ENCODE measurements at places on chromosomes 7 and 10.
A peak's percentile ranks its signal among the peaks of the same experiment; 100 is the strongest.

GRCh38 chr10:78299851-78300468, 266.3 kb downstream of the RPS24 start:
- DNase-seq = no peak

DNA sequence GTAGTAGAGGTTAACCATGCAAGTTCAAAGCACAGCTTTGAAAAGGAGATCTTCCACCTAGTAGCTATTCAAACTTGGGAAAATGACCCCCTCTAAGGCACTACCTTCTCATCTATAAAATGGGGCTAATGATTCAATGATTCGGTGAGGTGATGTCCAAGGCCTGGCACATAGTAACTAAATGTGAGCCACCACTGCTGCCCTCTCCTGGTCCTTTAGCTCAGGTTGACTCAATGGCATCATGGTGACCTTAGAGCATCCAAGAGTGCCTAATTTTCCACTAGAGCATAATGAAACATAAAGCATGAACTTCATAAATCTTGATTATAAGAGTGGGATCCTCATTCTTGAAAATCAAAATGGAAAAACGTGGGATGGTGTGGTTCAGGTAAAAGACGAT, 16.3 kb upstream of the PLCE1 start:
- DNase-seq = no peak

GRCh38 chr7:136874393-136875032, 6.1 kb downstream of the CHRM2 start:
- no peak for DNase-seq

- DNase-seq = no peak
These were observed 9.1 kb downstream of the TTYH3 start for GRCh38 chr7:2640846-2641316.

GRCh38 chr10:51999096-51999495, 299.7 kb upstream of the CSTF2T start:
- DNase-seq = no peak

- DNase-seq = peak; percentile 4
These were observed 218.3 kb downstream of the SEMA3A start for GRCh38 chr7:83976302-83976701.

- no peak for DNase-seq
These were observed 957.0 kb downstream of the LRMDA start for GRCh38 chr10:76388321-76389023.

DNA sequence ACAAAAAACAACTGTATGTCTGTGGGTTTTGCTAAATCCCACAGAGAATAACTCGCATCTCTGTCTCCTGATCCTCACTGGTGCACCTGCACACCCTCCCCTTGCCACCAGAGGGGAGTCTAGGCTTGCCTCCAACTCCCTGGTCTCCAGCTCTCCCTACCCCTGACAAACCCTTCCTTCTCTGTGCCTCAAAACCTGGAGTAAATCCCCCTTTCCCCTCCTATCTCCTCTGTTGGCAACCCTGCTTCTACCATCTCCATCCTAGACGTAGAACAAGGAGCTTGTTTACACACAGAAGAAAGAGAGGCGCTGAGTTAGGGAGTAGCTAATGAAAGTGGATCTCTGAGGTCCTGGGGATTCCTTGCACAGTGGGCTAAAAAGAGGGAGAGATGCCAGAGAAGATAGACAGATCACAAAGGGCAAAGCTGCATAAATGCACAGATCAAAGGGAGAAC, 6.0 kb downstream of the MBLAC1 start:
- peak; percentile 51 for DNase-seq

DNA sequence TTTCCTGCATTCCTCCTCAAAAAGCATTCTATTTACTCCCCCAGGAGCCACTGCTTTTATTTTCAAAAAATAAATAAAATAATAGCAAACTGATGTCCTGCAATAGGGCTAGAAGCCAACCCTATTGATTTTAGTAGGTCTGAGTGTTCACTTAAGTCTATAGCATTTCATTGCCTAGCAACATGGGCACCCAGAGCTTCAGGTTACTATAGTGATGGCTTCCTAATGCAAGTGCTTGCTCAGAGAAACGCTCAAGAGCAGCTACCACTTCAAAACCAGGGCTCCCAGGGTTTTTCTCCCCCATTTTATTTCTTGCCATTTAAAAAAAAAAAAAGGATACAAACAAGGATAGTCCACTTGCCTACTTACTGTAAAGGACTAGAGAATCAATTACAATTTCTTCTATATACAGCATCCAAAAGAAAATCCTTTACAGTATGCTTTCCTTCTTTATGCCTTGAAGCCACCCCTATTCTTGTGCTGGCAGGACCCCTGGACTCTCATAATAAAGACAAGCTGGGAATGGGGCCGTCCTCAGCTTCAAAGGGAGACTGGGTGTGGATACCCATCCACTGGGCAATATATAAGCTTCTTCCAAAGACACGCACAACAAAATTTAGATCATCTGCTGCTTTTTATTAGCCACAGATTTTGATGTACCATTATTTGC, 133.3 kb downstream of the VPS41 start:
- DNase-seq = no peak

GRCh38 chr7:158623241-158623640, 35.6 kb upstream of the PTPRN2 start:
- DNase-seq = no peak

DNA sequence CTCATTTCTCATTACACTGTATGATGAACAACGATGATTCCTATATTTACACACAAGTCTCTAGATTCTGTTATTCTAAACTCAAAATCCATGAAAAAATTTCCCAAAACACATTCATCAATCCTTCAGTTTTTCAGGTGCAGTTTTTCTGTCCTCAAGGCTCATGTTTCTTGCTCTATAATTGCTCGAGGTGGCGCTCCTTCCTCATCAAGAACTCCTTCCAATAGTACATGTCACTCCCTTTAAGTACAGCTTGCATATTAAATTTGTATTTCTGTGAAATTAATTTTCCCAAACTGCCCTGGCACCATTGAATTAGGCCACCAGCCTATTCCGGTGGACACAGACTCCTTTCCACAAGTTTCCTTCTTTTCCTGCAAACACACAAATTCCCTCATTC, 188.7 kb upstream of the MINDY3 start:
- DNase-seq = no peak

- no peak for DNase-seq
These were observed 51.9 kb upstream of the FAM180A start for GRCh38 chr7:135800560-135800959.

- no peak for DNase-seq
These were observed 473.0 kb downstream of the PLXDC2 start for GRCh38 chr10:20289070-20289828.

DNA sequence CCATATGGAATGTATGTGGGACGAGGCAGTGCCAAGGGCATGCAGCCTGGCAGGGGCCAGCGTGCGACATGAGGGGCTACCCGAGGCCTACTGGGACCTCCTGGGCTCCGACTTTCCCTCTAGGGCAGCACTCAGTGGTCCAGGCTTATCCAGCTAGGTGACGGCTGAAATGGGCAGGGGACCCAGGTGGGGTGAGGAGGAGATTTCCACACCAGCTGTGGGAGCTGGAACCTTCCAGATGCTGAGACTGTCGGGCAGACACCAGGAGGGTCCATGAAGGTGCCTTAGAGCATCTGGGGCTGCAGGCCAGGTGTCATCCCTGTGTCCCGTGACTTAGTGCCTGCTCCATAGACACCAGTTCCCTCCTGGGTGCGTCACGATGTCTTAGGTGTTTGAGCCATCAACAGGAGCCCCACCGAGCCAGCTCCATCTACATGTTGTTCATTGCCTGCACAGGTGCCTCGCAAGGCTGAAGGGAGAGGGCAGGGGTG, 13.4 kb downstream of the ZNF316 start:
- DNase-seq = no peak

- DNase-seq = no peak
These were observed 42.4 kb downstream of the CCNY start for GRCh38 chr10:35378541-35379210.
